C1 segment of cervical spinal cord (tissue), 14 donors: ENCODE measurements at places on chromosomes 1 and 21.

DNA sequence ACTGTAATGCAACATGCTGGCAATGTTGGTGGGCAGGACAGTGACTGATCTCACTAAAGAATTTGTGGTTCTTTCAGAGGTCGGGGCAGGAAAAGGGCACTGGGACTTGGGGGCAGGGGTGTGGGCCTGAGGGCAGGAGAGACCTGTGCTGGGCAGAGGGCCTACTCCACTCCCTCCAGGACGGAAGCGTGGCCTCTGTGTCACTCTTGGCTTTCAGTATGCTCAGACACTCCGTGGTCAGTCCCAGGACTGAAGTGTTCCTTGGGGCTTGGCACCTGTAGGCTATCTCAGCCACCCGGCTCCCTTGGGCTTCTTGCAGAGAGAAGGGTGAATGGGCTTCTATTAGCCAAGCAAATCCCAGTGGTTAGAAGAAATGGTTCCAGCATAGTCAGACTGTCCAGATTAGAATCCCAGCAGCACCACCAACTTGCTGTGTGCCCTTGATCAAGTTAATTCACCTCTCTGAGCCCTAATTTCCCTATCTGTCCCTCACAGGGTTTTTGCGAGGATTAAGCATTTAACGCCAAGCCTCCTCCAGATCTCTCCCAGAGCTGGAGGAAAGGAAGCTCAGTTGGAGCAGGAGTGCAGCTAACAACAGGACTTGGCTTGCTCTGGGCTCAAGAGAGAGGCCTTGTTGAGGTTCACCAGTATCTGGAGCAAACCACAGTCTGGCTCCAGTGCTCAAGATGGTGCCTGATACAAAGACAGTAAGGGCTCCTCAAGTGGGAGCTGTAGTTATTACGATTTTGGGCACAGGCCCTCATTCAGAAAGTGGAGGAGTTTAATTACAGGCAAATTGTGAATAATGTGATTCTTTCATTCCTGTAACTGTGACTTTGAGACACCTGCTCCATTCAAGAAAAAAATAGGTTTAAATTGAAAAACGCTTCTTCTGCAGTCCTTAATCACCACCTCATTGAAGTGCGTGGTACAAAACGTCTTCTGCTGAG is 57.7 kb upstream of the LRP8 start:
- DNase-seq = no peak

- DNase-seq = no peak
Observed at GRCh38 chr1:168119750-168120149, 17.0 kb downstream of the GPR161 start.

DNA sequence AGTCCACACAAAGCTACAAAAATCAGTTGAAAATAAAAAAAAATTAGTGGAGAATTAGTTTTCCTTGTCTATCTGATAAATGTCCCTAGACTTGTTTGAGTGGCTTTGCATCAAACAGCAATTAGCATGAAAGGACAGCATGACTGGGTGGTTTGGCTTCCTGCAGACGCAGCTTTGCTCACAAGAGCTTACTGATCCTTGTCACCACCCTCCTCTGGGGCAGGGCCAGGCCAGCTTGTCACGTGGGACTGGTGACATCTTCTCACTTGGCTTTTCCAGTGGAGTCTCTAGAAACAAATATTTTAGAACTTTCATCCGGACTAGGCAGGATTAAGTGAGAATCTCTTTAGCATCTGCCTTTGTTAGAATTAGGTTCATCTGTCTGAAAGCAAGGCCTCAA is 76.0 kb upstream of the OLIG2 start:
- DNase-seq = peak; percentile 56

DNA sequence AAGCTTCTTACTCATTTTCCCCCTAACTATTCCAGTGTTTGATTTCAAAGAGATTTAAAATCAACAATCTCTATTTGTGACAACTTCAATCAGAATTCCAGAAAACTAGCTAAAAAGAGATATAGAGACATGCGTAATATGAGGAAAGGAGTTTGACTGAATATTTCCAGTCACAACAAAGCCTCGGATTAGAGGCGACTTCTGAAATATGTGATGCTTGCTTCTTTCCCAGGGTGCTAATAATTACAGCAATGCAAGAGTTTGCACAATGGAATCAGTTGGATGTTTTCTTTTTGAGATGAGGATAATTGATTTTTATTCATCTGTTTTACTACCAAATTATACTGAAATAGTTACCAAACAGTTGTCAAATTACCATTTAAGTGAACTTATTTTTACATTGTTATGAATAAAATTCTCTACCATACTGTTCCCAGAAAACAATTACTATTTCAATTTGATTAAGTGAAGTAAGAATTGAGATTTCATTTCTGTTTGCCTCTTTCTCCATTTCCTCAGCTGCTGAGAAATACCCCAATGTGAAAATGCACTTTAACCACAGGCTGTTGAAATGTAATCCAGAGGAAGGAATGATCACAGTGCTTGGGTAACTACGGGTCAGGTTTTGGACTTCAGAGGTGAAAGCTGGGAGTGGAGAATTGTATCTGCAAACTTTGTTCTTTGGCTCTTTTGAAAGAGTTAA is 28.1 kb downstream of the KMO start:
- no peak for DNase-seq

- DNase-seq = no peak
Observed at GRCh38 chr1:241531195-241532161, 700 bp upstream of the KMO start.

DNA sequence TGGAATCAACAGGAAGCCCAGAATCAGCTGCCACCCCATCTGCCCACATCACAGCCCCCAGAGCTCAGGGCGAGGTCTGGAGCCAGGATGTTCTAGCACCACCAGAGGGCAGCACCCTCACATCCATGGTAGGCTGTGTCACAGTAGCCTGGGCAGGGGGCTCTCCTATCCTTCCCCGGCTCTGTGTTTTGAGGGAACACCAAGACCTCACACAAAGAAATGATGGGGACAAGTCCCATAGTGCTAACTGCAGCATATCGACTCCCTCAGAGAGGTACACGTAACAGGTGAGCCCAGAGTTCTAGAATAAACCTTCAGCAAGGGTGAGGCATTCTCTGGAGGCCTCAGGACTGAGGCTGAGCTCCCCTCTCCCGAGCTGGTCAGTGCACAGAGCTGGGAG is 2.3 kb upstream of the KCNC4 start:
- peak; percentile 48 for DNase-seq

- DNase-seq = no peak
Observed at GRCh38 chr1:111649648-111650047, 30.1 kb downstream of the RAP1A start.
